ENCODE measurements at places on chromosomes 6 and 20. TPM values are rescaled to one million over a fixed set of nuclear protein-coding genes. Genes with fewer than 3 reads are reported as not detected.

The RSPO3 gene
- 91.7 TPM for total RNA-seq

The ID4 gene
- 1.4 TPM for total RNA-seq

The PPP1R3G gene
- total RNA-seq: 1.4 TPM

The TAP2 gene
- total RNA-seq: 19.8 TPM

The CDK19 gene
- total RNA-seq: 4.4 TPM

The CST9L gene
- total RNA-seq: not detected

The SNAP25 gene
- total RNA-seq: 18.9 TPM

The PAX1 gene
- 0.05 TPM for total RNA-seq

The TBXT gene
- not detected for total RNA-seq

The FAM184A gene
- total RNA-seq: not detected

The TFB1M gene
- 9.2 TPM for total RNA-seq

The GSTA4 gene
- total RNA-seq: 8.5 TPM

The CALHM4 gene
- not detected for total RNA-seq

The SGK2 gene
- 7.5 TPM for total RNA-seq

The SLC17A9 gene
- 0.05 TPM for total RNA-seq

The CCN2 gene
- 42.3 TPM for total RNA-seq

The CTAGE9 gene
- total RNA-seq: not detected

The DUSP15 gene
- 1.1 TPM for total RNA-seq

The SLC52A3 gene
- 0.64 TPM for total RNA-seq

The TREML2 gene
- total RNA-seq: not detected

The GPX5 gene
- total RNA-seq: not detected

The TGM2 gene
- 496 TPM for total RNA-seq

The PFDN6 gene
- 98.0 TPM for total RNA-seq

The BPIFB4 gene
- not detected for total RNA-seq

The GHRH gene
- total RNA-seq: not detected

The OR12D3 gene
- total RNA-seq: not detected
